ENCODE measurements at places on chromosomes 4 and X. TPM values are rescaled to one million over a fixed set of nuclear protein-coding genes. Genes with fewer than 3 reads are reported as not detected.

The CENPVL1 gene
- not detected for total RNA-seq

The ATP11C gene
- total RNA-seq: 5.6 TPM

The HOPX gene
- total RNA-seq: 41.3 TPM

The ARAP2 gene
- total RNA-seq: 5.6 TPM

The COX7B2 gene
- not detected for total RNA-seq

The CRMP1 gene
- 0.50 TPM for total RNA-seq

The TCEAL6 gene
- not detected for total RNA-seq

The DHX15 gene
- 64.1 TPM for total RNA-seq

The ABCE1 gene
- total RNA-seq: 29.9 TPM

The APBB2 gene
- total RNA-seq: 42.2 TPM

The MAGEA2 gene
- total RNA-seq: not detected

The UGT2B10 gene
- total RNA-seq: not detected

The GDPD2 gene
- total RNA-seq: not detected

The GSPT2 gene
- total RNA-seq: 9.5 TPM

The DDIT4L gene
- 3.6 TPM for total RNA-seq

The FRMPD4 gene
- total RNA-seq: 1.4 TPM

The HERC3 gene
- 42.4 TPM for total RNA-seq

The EOLA2 gene
- 26.4 TPM for total RNA-seq

The NHSL2 gene
- 4.5 TPM for total RNA-seq

The NOCT gene
- total RNA-seq: 5.5 TPM

The ATOH1 gene
- total RNA-seq: not detected

The RBM46 gene
- not detected for total RNA-seq

The QDPR gene
- 45.4 TPM for total RNA-seq

The DGKK gene
- total RNA-seq: not detected

The TCP11X2 gene
- total RNA-seq: not detected

The SFRP2 gene
- total RNA-seq: 3.3 TPM

The UGT2A1 gene
- not detected for total RNA-seq

The RTL3 gene
- not detected for total RNA-seq

The FRG2 gene
- total RNA-seq: not detected

The GSX2 gene
- total RNA-seq: not detected

The PAGE1 gene
- not detected for total RNA-seq

The PCDH7 gene
- total RNA-seq: 11.2 TPM

The SPANXN3 gene
- total RNA-seq: not detected

The SPARCL1 gene
- 365 TPM for total RNA-seq

The STOX2 gene
- 17.0 TPM for total RNA-seq

The CDX4 gene
- total RNA-seq: not detected

The PCYT1B gene
- 9.4 TPM for total RNA-seq

The NRK gene
- total RNA-seq: 0.74 TPM

The CORIN gene
- total RNA-seq: 125 TPM

The N4BP2 gene
- 6.3 TPM for total RNA-seq

The ODAPH gene
- not detected for total RNA-seq

All from right cardiac atrium (tissue), 5 donors.